Stimulated activated CD4-positive, alpha-beta T cell treated with anti-CD3 and anti-CD28 coated beads, Interleukin-4, amount 100 ng/mL, for 1 hour (primary cell): ENCODE measurements at places on chromosomes 7 and 10.

DNA sequence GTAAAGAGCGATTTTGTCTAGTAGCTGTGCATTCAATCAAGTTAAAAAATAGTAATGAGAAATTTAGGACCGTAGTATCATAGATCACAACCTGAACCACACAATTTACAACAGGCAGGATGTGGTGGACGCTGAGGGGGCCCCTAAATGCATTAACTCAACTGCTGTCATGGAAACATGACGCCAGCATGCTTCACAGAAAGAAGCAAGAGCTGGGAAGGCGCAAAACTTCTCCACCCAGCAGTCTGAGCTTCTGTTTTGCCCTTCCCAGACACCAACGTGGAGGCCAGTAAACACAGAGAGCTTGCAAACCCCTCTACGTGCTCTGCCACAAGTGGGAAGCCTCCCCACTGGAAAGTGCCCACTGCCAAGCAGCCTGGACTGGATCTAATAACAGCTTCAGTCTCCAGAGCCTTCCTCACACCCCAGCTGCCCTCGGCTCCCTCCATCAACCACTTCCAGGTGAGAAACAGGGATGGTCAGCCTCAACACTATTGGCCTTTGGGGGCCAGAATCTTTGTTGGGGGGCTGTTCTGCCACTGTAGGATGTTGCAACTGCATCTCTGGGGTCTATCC, 151.8 kb downstream of the SFMBT2 start:
- DNase-seq: peak; percentile 43

DNA sequence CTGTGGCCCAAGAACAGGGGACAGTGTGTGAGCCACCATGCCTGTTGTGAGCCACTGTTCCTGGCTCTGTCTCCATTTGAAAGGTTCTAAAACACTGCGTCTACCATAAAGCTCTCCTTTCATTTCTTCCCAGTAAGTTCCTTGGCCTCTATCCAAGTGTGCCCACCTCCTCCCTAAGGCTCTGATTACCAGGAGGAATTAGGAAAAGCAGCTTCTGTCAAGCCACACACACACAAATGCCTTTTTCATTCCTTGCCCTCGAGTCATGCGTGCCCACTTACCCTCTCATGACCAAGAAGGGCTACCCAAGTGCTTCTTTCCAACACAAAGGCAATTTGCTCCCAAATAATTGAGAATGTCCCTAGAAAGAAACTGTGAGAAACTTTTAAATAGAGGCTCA, 70.8 kb upstream of the PARD3 start:
- DNase-seq: no peak

DNA sequence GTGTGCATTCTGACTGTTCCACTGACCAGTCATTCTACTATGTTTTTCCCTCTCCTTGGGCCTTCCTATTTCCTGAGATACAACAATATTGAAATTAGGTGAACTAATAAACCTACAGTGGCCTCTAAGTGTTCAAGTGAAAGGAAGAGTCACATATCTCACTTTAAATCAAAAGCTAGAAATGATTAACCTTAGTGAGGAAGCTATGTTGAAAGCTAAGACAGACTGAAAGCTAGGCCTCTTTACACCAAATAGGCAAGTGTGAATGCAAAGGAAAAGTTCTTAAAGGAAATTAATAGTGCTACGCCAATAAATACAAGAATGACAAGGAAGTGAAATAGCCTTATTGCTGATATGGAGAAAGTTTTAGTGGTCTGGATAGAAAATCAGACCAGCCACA, 5.7 kb upstream of the DYNC1I1 start:
- no peak for DNase-seq

- DNase-seq: no peak
These were observed 10.7 kb downstream of the NDST2 start for GRCh38 chr10:73800560-73801252.

GRCh38 chr7:113076703-113077102, 9.9 kb downstream of the GPR85 start:
- no peak for DNase-seq

GRCh38 chr10:102656791-102657371, 12.6 kb downstream of the TRIM8 start:
- DNase-seq: no peak
